ENCODE measurements at places on chromosomes 13 and 19. TPM values are rescaled to one million over a fixed set of nuclear protein-coding genes. Genes with fewer than 3 reads are reported as not detected.

HMG20B gene
- 118 TPM for total RNA-seq

DNA sequence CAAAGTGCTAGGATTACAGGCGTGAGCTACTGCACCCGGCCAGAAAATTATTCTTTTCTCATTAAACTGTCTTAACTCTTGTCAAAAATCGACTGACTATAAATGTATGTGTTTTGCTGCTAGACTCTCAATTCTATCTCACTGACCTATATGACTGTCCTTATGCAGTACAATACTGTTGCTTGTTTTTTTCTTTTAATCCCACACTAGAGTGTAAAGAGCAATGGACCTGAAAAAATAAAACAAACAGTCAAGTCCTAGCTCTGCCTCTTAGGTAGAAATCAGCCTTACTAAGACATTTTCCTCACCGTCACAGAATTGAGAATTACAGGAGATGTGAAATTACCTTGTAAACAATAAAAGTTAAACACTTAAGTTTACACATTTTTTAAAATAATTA lies 35.1 kb downstream of the INTS6 start:
- H3K36me3 ChIP-seq = no peaks in the 10 kb centered on the region
- H3K4me1 ChIP-seq = no peaks in the 10 kb centered on the region
- H3K4me3 ChIP-seq = no peak overlapping the region
- H3K27ac ChIP-seq = no peak overlapping the region

DNA sequence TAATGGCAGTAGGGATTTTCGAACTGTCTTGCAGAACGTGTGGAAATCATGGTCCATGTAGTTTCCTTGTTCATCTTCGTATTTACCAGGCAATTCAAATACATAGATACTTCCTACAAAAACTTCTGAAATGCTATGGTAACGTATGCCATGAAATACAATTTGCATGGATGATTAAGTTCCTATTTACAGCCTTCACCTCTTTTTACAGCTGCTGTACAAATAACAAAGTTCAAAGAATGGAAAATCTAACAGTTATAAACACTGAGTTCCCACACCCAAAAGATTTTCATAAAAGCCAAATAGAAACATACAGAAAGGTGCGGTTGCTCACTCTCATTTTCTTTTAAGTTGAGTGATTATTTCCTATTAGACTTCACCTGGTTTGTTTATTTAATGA lies 115.8 kb upstream of the TNFSF11 start:
- no peaks in the 10 kb centered on the region for H3K27me3 ChIP-seq
- H3K4me3 ChIP-seq = no peak overlapping the region
- no peak for DNase-seq
- H3K27ac ChIP-seq = no peak overlapping the region
- no peaks in the 10 kb centered on the region for H3K36me3 ChIP-seq

- H3K4me3 ChIP-seq = no peak overlapping the region
- H3K36me3 ChIP-seq = no peaks in the 10 kb centered on the region
- H3K27me3 ChIP-seq = no peaks in the 10 kb centered on the region
- no peak overlapping the region for H3K27ac ChIP-seq
- no peak for DNase-seq
- H3K4me1 ChIP-seq = no peaks in the 10 kb centered on the region
These were observed 963.4 kb downstream of the PCDH17 start for GRCh38 chr13:58594747-58595600.

SLC17A7 gene
- total RNA-seq = 0.25 TPM

DNA sequence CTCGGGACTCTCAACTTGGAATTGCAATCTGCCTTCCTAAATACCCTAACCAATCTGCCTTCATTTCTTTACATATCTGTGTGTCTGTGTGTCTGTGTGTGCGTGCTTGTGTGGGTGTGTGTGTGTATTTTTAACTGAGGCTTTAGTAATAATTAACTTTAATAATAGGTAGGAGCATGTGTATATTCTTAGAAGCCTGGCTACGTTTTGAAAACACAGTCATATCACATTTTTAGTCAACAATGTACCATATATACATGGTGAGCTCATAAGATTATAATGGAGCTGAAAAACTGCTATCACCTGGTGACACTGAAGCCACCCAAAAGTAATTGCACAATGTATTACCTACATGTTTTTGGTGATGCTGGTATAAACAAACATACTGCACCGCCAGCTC lies 65.4 kb upstream of the ATXN8OS start:
- H3K36me3 ChIP-seq = no peaks in the 10 kb centered on the region
- H3K27ac ChIP-seq = no peak overlapping the region
- no peaks in the 10 kb centered on the region for H3K27me3 ChIP-seq
- no peak overlapping the region for H3K4me3 ChIP-seq
- no peak for DNase-seq
